CD4-positive, alpha-beta T cell treated with Interleukin-2 at 100 ng/mL for 4 hours (primary cell): ENCODE measurements at places on chromosomes 1 and 21.

DNA sequence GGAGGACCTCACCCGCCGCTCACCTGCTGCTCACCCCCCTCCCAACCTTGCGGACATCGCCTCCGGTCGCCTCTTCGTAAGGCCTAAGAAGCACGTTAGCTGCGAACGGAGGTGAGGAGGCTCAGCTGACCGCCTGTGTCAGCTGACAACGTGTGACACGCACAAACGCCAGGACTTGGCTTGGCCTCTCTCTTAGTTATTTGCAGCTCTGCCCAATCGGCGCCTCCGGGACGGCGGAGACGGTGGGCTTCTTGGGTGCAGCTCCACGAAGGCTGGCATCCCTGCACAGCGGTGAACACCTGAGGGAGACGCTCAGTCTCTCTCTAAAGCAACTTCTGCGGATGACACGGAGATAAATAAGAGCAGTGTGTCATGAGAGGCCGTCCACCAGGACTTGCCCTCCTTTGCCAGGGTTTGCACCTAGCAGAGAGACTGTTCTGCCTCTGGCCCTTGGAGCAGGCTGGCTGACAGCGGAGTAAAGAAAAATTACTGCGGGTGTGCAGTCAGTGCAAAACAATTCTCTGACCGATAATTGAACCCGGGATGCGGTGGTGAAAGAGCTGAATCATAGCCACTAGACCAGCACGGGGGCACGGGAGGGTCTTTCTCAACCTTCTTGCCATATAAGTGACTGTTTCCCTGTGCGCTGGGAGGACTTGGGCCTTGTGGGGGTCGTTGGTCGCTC, 318.9 kb downstream of the FAM72C start:
- no peak for DNase-seq

DNA sequence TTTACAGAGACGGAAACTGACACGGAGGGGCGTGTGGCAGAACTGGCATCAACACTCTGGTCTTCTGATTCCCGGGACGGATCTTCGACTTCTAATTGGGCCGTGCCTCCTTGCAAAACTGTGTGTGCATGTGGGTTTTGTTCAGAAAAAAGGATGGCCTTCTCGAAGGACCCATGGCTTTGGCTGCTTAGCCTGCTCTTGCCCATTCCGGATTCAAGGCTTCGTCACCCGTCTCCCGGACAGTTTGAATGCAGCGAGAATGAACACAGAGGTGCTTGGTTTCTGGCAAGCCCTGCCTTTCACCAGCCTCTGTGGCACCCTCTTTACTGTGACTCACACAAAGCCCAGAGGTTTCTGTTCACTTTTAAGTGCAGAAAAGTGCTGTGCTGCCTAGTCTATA, 120.1 kb downstream of the PRDM2 start:
- no peak for DNase-seq

DNA sequence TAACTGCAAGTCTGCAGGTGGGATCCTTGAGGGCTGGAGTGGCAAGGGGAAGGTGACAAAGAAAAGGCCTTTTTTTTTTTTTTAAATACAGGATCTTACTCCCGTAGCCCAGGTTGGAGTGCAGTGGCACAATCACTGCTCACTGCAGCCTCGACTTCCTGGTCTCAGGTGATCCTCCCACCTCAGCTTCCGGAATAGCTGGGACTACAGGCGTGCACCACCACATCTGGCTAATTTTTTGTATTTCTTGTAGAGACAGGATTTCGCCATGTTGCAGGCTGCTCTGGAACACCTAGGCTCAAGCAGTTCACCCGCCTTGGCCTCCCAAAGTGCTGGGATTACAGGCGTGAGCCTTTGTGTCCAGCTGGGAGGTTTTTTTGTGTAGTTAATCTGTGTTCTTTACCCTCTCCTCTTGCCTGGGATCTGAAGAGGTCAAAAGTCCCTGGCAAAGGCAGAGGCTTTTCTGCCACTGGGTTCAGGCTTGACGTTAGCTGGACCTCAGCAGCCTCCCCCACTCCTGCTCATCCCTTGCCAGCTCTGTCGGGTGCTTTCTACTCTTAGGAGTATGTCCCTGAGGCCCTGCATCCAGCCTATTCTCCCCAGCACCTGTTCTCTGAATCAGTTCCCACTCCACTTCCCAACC, 5.2 kb downstream of the IL6R start:
- DNase-seq, result no peak

GRCh38 chr1:204711947-204712701, 26.6 kb upstream of the LRRN2 start:
- DNase-seq, result no peak

DNA sequence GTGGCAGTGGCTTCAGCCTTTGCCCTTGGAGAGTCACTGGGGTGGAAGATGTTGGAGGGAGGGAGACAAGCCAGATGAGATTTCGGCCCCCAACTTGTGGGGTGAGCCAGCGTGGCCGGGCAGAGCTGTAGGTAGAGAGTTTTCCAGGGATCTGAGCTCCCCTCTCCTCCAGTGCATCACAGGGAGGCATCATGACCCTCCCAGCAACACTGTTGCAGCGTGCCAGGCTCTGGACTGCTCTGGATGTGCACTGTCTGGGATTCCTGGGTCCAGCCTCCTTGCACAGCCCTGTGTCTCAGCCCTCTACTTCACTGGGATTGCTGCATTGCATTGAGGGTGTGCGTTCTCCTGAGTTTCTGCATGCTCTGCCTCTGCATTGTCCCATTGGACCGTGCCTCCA, 8.9 kb downstream of the PTPRU start:
- no peak for DNase-seq

DNA sequence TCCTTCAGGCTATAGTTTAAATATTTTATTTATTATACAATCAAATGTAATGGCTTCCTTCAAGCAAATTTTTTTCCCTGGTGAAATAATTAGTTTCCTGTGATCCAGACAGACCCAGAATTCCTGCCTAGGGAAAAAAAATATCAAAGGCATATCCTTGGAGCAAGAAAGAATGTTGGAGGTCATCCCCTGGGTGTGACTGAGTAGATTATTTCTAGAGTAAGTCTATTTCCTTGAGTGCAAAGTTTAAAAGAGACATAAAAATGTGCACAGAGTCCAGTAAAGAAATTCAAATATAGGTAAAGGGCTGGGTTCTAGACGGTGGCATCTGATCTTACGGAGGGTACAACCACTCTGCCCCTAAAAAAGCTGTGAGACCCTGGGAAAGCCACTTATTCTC, 32.2 kb upstream of the SAMD13 start:
- no peak for DNase-seq

DNA sequence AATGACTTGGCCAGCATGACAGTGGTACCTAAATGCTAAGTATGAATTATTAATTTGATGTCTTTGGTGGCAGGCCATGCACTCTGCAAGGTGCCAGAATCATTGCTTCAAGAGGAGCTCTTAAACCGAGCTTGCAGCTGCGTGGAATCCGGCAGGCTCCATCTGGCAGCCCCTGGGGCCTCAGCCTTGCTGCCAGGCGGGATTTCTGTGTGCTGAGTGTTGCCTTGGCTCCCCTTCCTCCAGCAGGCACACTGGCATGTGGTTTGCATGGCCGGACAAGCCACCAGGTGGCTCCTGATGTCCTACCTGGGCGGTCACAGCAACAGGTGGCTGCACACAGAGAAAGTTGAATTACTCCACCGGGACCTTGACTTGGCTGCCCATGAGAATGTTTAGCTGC, 155.4 kb downstream of the URB2 start:
- DNase-seq, result no peak

GRCh38 chr1:61452176-61453035, 272.5 kb downstream of the TM2D1 start:
- DNase-seq, result no peak

- no peak for DNase-seq
Observed at GRCh38 chr1:72182859-72183258, 99.5 kb downstream of the NEGR1 start.

GRCh38 chr1:69994241-69994640, 211.1 kb downstream of the LRRC40 start:
- DNase-seq, result no peak

GRCh38 chr1:201573923-201574322, 35.0 kb downstream of the NAV1 start:
- no peak for DNase-seq

DNA sequence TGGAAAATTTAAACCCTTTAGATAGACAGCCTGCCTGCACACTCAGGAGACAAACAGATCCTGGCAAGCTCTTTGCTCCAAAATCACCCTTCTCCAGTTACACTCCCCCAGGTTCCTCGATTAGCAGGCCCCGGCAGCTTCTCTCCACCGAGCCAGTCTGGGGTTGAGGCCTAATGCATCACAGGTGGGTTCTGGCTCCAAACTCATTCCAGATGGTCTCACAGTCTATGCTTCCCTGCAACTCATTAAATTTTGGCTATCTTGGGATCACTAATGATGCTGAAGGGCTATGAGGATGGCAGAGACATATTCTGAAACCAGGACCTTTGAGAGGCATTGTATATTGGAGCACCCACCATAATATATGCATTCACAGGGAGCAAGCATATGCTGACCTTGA, 559.8 kb upstream of the USP24 start:
- no peak for DNase-seq

DNA sequence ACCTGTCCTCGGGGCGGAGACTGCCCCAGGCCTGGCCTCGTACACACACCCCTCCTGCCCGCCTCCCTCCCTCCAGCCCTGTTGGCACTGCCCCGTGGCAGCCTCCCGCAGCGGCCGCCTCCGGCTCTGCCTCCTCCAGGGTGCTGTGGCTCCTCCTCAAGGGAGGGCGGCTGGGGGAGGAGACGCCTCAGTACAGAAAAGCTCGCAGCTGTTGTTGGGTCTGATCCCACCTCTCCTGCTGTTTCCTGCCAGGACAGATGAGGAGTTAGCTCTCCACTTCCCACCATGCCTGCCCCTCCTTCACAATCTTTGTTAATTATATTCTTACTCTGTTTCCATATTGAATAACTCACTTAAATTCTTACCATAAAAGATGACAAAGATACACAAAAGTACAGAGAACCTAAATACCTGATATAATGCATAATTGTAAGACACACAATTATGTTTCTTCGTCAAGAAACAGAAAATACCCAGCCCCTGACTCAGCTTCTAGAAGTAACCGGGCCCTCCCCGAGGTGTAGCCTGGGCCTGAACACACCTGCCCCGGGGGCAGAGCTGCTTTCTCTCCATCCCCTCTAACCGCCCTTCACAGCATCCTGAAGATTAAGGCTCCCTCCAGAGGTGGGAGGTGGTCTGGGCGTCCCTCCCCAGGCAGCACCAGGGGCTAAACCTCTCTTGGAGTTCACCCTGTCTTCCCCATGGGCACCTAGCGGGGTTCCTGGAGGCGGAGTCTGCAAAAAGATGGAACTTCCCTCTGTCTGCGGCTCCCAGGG, 30.6 kb upstream of the COL6A1 start:
- no peak for DNase-seq

DNA sequence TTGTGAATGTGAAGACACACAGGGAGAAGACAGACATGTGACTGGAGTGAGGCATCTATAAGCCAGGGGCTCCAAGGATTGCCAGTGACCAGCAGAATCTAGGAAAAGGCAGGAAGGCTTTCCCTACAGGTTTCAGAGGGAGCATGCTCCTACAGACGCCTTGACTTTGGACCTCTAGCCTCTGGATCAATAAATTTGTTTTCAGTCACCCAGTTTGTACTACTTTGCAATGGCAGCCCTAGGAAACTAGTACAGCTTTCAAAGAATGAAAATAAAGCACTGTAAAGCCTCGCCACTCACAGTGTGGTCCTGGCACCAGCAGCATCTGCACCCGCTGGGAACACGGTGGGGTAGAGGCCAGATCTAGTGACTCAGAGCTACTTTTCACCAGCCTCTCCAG, 510.0 kb downstream of the LTN1 start:
- no peak for DNase-seq

- DNase-seq, result no peak
Observed at GRCh38 chr1:211708006-211708405, 32.6 kb upstream of the NEK2 start.

DNA sequence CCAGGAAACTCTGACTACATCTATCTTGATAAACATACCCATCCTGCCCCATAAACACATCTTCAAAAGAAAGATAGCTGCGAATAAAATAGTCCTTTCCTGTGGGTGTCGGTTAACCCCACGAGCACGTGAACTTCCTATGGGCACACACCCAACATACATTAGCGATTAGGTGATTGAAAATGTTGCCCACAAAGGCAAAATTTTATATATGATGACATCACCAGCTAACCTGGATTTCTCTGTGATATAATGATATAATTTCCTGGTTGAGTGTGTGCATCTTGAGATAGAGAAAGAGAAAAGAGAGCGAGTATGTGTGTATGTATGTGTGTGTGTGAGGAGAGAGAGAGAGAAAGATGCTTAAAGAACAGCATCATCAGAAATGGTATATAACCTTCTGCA, 296.1 kb downstream of the PTPRC start:
- DNase-seq, result peak; percentile 80

- no peak for DNase-seq
Observed at GRCh38 chr1:10651389-10651766, 145.1 kb downstream of the CASZ1 start.

- DNase-seq, result no peak
Observed at GRCh38 chr1:25126562-25126961, 105.7 kb downstream of the SYF2 start.

DNA sequence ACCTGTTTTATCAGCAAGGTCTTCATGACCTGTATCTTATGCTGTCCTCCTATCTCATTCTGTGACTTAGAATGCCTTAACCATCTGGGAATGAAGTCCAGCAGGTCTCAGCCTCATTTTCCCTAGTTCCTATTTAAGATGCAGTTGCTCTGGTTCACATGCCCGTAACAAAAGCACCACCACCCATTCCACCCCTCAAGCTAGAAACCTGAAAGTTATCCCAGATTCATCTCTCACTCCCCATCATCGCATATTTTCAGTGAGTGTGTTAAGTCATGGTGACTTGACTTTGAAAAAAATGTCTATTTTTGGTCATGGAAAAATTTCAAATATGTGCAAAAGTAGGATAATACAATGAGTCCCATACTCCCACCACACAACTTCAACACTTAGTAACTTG, 11.7 kb downstream of the HMGN2 start:
- DNase-seq, result no peak

DNA sequence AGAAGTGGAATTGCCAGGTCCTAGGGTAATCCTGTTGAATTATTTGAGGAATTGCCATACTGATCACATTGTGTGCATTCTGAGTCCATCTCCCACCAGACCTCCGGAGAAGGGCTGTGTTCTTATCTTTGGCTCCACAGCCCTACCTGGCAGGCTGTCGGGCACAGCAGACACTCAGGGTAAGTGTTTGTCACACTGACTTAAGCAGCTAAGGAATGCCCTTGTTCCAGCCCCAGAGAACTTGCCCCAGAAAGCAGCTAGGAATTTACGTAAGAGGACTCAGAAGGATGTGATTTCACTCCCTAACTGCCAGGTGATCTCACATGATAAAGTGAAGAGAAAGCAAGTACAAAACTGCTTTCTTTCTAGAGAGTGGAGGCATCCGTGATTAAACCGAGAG, 21.0 kb downstream of the VASH2 start:
- no peak for DNase-seq
